Psoas muscle (tissue), 8 donors: ENCODE measurements at places on chromosomes 6 and 20. TPM values are rescaled to one million over a fixed set of nuclear protein-coding genes. Genes with fewer than 3 reads are reported as not detected.

The CCN2 gene
- total RNA-seq, result 14.1 TPM

DNA sequence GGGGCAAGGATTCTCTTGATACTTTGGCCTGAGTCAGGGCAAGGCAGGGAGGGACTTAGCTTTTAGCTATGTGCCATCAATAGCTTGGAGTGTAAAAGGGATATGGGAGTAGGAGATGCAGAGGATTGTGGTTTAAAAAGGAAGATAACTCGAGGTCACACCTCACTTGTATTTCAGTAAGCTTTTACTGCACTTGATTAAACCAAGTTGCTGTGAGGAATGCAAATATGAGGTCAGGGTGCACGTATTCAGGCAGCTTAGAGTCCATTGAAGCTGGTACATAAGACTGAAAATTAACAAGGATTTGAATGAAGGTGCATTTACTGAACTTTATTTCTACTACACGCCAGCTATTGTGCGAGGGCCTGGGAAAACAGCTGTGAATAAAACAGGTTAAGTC, 32.1 kb downstream of the DSTN start:
- no peak for DNase-seq

GRCh38 chr6:15961635-15962448, 167.0 kb upstream of the MYLIP start:
- DNase-seq, result no peak

- DNase-seq, result no peak
Measured at GRCh38 chr6:34383656-34384320, 8.7 kb downstream of the NUDT3 start.

DNA sequence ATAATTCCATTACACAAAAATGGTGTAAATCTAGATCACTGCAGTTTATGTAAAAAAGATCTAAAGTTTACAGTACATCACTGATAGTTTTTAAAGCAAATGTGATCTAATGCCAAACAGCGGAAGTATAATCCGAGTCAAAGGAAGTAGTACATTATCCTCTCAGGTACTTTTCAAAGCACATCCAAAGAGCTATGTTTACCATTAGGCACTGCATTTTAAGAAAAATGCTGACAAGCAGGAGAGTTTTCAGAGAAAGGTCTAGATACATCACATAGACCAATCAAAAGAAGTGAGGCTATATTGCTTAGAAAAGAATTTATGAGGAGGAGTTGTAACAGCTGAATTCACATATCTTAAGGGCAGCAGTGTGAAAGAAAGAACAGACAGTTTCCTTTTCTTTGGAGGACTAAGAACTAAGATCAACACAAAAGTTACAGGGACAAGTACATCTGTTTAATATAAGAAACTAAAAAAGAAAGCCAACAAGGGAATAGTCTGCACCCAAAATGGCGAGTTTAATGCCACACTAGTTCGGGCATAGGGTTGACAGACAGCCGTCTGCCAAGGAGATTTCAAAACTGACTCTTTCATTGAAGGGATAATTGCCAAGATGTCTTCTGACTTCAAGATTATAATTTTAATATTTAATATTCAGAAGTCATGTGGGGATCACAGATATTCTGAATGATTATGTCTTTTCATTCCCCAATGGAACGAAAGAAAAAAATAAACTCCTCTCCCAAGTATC, 1.4 kb downstream of the ZNF184 start:
- no peak for DNase-seq

The ACSS1 gene
- total RNA-seq, result 36.5 TPM

The HDGFL1 gene
- not detected for total RNA-seq
